NK-92 treated with Interleukin-12 subunit alpha and Interleukin-12 subunit beta, amount 100 ng/mL, for 24 hours (cell line): ENCODE measurements at places on chromosomes 2 and 18.

GRCh38 chr2:148721520-148721931, 77.0 kb downstream of the EPC2 start:
- DNase-seq: no peak

- DNase-seq: no peak
Measured at GRCh38 chr2:130790804-130791616, 35.7 kb downstream of the AMER3 start.

DNA sequence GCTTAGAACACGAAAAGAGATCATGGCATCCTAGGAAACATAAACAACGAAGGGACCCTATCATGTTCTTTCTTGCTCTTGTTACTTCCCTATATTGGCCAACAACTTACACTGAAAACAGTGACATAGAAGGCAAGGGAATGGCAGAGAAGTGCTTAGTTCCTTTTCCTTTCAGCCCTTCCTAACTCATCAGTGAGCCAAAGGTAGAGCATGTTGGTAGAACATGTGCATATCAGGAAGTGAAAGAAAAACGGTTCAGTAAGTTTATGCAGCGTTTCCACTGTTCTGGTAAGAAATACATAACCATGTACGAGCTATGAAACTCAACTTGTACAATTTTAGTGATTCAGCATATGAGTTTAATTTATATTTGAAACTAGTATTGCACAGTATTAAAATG, 21.7 kb downstream of the AKAIN1 start:
- no peak for DNase-seq

- no peak for DNase-seq
Measured at GRCh38 chr2:36389091-36389564, 33.5 kb downstream of the CRIM1 start.

DNA sequence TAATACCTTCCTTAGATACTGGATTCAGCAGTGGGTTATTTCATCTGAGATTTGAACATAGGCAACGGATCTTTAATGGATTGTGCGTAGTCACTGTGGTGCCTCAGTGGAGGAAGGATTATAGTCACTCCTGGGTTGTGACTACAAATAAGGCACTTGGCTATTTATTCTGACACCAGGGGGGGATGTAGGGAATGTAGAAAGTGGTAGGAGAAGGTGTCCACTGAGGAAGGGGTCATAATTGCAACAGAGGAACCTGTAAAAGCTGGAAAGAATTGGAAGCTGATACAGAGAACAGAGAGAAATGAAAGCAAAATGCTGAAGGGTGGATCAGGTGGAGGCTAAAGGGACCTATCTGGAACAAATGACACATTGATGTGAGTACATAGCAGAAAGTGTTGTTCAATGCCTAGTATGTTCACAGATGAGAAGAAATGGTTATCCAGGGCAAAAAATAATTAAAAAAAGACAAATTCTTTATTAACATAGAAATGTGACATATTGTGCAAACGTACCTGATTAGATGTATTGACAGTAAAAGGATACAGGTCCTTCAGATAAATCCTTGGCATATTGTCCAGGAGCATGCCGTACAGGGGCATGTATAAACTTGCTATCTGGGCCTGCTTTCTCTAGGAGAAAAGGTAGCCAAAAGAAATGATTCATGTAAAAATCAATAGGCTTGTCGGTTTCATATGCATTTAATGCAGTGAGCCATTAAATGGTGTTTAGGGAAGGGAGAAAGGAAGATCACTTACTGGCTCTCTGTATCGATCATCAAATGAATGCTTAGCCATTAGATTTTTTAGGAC, 91.2 kb upstream of the CCDC195 start:
- no peak for DNase-seq

DNA sequence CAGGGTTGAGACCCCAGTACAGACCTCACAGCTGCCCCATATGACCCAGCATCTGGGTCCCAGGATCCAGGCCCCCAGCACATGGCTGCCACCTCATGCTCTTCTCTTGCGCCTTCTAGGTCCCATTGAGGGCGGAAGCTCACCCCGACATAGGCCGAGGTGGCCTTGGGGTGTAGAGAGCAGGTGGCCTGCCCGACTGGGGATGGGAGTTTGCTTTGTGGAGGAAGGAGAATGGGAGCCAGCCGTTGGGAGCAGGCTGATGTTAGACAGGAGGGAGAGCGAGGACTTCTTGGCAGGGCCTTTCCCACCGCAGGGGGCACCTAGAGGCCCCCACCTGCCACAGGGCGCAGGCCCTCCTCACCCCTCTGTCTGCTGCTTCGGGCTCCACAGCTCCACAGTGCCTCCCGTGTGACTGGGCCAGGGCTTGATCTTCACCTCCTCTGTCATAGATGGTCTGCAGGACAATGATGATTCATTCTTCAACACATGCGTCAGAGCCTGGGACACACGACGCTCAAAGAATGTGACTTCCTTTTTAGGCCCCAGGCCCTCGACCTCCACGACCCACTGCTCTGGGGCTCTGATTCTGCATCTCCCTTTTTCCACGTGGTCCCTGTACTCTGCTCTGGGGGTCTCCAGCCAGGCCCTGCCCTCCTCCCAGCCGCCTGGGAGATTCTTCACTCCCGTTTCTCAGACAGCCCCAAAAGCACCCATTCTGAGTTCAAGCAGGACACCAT, 86.6 kb upstream of the ODC1 start:
- peak; percentile 46 for DNase-seq

- DNase-seq: no peak
Measured at GRCh38 chr18:2978208-2978607, 34.7 kb downstream of the LPIN2 start.

- DNase-seq: no peak
Measured at GRCh38 chr2:26571316-26571715, 69.8 kb downstream of the CIB4 start.
